ENCODE measurements at places on chromosomes 5 and 9. TPM values are rescaled to one million over a fixed set of nuclear protein-coding genes. Genes with fewer than 3 reads are reported as not detected.

Gene IL13
- total RNA-seq, result not detected

Gene BTNL3
- not detected for total RNA-seq

Gene FAM53C
- 140 TPM for total RNA-seq

Gene LRRTM2
- total RNA-seq, result 0.07 TPM

Gene ORM2
- total RNA-seq, result not detected

Gene DCAF12
- 24.3 TPM for total RNA-seq

Gene ANKRD33B
- 2.4 TPM for total RNA-seq

Gene UBE2QL1
- total RNA-seq, result not detected

Gene TLR4
- 15.4 TPM for total RNA-seq

Gene FAM163B
- total RNA-seq, result not detected

Gene CD14
- 7.0 TPM for total RNA-seq

Gene NOXA1
- total RNA-seq, result 10.0 TPM

Gene C9orf153
- total RNA-seq, result 0.63 TPM

Gene ZNF366
- total RNA-seq, result 0.54 TPM

Gene RANBP17
- 11.2 TPM for total RNA-seq

Gene SLC6A18
- not detected for total RNA-seq

Gene RGS7BP
- not detected for total RNA-seq

Gene BSPRY
- total RNA-seq, result 4.3 TPM

Gene PRPF4
- 16.9 TPM for total RNA-seq

Gene CAMLG
- 34.6 TPM for total RNA-seq

Gene SPATA31C1
- not detected for total RNA-seq

Gene DRD1
- total RNA-seq, result not detected

Gene GPRIN1
- total RNA-seq, result 1.3 TPM

Gene LPAR1
- total RNA-seq, result 0.50 TPM

Gene MEIKIN
- not detected for total RNA-seq

Gene NLN
- total RNA-seq, result 0.86 TPM

Gene TLE1
- total RNA-seq, result 44.5 TPM

Gene PCDHGB2
- 0.49 TPM for total RNA-seq
